ENCODE measurements at places on chromosomes 4 and X.
A peak's percentile ranks its signal among the peaks of the same experiment; 100 is the strongest.

DNA sequence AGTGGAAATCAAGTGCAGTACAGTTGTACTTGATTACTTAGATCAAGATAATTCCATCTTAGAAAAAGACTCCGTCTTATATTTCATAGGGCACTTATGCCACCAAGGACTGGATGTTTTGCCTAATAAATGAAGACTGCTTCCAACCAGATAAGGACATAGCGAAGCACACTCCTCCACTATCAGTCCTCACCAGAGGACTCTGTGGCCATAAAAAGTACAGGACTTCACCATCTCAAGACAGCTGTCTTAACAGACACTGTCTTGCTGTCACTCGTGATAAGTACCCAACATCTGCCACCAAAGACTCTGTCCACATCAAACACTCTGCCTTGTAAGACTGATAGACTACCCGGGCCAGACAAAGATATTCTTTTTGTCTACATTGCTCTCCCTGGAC, 352.0 kb downstream of the TRAM1L1 start:
- no peaks in the 10 kb centered on the region for H3K36me3 ChIP-seq
- no peak overlapping the region for H3K4me3 ChIP-seq
- H3K27ac ChIP-seq, result no peak overlapping the region
- DNase-seq, result no peak
- no peaks in the 10 kb centered on the region for H3K27me3 ChIP-seq

DNA sequence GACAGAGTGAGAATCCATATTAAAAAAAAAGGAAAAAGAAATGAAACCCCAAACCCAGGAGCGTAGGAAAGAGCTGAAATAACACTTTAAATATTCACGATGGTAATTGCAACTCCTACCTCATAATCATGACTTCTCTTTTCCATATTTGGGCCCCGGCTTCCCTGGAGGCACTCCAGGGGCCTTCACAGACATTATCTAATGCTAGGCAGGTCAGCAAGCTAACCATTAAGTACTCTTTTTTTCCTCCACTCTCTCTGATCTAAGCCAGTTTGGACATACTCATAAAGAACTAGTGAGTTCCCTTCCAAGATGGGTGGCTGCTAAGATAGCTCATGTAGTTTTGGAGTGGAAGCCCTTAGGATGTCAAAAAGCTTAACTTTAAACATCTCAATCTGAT, 83.2 kb downstream of the SH3KBP1 start:
- H3K4me1 ChIP-seq, result peaks cover 26% of the 10 kb centered on the region
- peak overlapping the region; percentile 59 for H3K27ac ChIP-seq
- no peak for DNase-seq
- no peaks in the 10 kb centered on the region for H3K27me3 ChIP-seq

DNA sequence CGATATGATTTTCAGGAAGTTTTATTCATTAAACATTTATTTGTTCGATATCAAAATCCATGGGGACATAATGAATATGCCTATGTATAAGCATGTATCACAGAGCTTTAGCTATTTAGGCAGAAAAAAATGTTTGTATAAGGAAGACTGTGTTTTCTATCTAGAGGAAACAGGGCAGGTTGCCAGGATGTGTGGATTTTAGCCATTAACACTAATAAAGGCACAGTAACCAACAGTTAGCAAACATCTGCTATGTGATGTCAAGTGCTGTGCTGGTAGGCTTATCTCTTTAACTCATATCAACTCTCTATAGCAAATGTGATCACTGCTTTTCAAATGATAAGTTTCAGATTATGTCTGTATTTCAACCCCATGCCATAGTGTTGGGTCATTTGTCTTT, 708.9 kb upstream of the HS3ST1 start:
- no peak overlapping the region for H3K27ac ChIP-seq
- H3K36me3 ChIP-seq, result no peaks in the 10 kb centered on the region
- no peaks in the 10 kb centered on the region for H3K4me1 ChIP-seq
- no peak for DNase-seq
- H3K4me3 ChIP-seq, result no peak overlapping the region

DNA sequence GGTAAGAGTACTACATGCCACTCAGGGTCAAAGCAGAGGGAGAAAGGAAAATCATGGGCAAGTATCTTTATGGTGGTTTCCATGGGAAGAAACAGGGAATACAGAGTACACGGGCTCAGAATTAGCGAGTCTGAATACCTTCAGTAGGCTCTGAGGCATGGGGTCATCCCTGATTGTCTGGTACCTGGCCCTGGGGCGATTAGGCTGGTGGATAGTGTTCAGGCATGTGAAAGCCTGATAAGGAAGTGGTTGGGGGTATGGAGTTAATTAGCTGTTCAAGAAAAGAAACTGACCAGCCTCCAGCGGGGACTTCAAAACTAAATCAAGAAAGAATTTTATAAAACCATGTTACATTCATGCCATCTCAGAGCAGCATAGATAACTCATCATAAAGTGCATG, 518.8 kb downstream of the RAB28 start:
- no peaks in the 10 kb centered on the region for H3K27me3 ChIP-seq
- DNase-seq, result no peak
- no peaks in the 10 kb centered on the region for H3K4me1 ChIP-seq
- H3K36me3 ChIP-seq, result no peaks in the 10 kb centered on the region
- no peak overlapping the region for H3K4me3 ChIP-seq
- no peak overlapping the region for H3K27ac ChIP-seq

DNA sequence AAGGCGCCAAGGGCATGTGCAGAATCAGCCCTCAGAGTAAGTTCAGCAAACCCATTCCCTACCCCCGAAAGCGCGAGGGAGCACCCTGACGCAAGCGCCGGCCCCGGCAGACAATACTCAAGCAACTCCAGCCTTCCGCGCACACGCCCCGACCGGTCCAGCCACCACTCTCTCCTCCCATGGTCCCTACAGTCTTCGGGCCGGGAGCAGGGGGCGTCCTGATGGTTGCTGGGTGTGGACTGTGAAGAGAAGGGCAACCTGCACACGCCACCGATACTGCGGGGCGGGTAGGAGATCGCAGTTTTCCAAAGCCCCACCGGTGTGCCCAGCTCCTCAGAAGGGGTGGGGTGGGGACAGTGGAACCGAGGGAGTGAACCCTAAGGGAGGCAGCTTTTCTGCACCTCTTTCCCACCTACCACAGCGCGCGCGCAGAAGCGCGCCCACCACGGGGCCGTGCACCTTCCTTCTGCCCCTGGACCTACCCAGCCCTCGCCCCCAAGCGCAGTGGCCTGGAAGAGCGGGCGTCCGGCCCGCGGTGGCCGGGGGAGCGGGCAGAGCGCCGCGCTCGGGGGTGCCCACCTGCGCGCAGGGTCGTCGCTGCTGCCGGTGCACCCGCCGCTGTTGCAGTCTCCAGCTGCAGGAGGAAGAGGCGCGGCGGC, 650.2 kb upstream of the DIPK2B start:
- H3K36me3 ChIP-seq, result no peaks in the 10 kb centered on the region
- H3K4me1 ChIP-seq, result peaks cover 7% of the 10 kb centered on the region
- no peak for DNase-seq
- H3K27me3 ChIP-seq, result peaks cover 18% of the 10 kb centered on the region

DNA sequence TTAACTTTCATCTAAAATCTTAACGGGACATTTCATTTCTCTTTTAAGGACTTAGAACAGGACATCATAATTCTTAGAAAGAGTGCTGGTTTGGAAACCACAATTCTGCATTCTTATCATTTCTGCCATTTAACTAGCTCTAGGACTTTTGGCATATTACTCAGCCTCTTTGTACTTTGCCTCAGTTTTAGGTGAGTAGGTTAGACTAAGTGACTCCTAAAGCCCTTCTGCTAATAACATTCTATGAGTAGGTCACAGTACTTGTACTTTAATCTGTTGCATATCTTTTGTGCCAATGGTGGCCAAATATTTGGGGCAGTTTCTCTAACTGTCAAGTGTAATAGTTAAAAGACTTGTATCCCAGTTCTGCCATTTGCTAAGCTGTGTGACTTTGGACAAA, 115.4 kb upstream of the NUDT6 start:
- no peaks in the 10 kb centered on the region for H3K27me3 ChIP-seq
- no peak overlapping the region for H3K4me3 ChIP-seq
- peaks cover 6% of the 10 kb centered on the region for H3K4me1 ChIP-seq
- H3K27ac ChIP-seq, result no peak overlapping the region
- H3K36me3 ChIP-seq, result peaks cover 26% of the 10 kb centered on the region

DNA sequence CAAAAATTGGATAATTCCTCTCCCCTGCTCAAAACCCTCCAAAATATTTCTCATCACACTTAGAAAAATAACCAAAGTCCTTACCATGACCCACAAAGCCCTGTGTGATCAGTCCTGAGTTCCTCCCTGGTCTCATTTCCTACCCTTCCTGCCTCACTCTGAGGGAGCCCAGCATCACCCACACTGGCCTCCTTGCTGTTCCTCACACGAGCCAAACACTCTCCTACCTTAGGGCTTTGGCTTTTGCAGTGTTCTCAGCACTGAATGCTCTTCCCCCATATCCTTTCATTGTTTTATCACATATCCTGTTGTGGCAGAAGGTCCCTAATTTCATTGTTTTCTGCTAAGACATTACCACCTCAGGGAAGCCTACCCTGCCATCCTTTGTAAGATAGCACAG, 12.2 kb downstream of the MGAT4D start:
- no peak overlapping the region for H3K27ac ChIP-seq
- peaks cover 4% of the 10 kb centered on the region for H3K36me3 ChIP-seq
- H3K27me3 ChIP-seq, result peaks cover 15% of the 10 kb centered on the region
- H3K4me1 ChIP-seq, result no peaks in the 10 kb centered on the region
- DNase-seq, result no peak

- H3K27me3 ChIP-seq, result peaks cover 24% of the 10 kb centered on the region
- H3K4me1 ChIP-seq, result peaks cover 5% of the 10 kb centered on the region
- peaks cover 5% of the 10 kb centered on the region for H3K36me3 ChIP-seq
- peak within 1 kb of the TSS; percentile 72 for H3K4me3 ChIP-seq
- DNase-seq, result no peak
- H3K27ac ChIP-seq, result peak within 1 kb of the TSS; percentile 22
Observed at GRCh38 chr4:120922381-120923206, at the start of gene PRDM5. PRDM5 (minus strand) TSS chr4:120922726; CDS start chr4:120922608, 118 bp downstream.

- peaks cover 74% of the 10 kb centered on the region for H3K36me3 ChIP-seq
- H3K27ac ChIP-seq, result peak overlapping the region; percentile 94
- peak overlapping the region; percentile 55 for H3K4me3 ChIP-seq
- DNase-seq, result peak; percentile 74
- H3K4me1 ChIP-seq, result peaks cover 46% of the 10 kb centered on the region
Observed at GRCh38 chr4:2689825-2690700, 66.1 kb downstream of the TNIP2 start.

- H3K27me3 ChIP-seq, result no peaks in the 10 kb centered on the region
- H3K4me3 ChIP-seq, result no peak overlapping the region
- no peaks in the 10 kb centered on the region for H3K4me1 ChIP-seq
- DNase-seq, result no peak
Observed at GRCh38 chr4:11602606-11603340, 174.1 kb upstream of the HS3ST1 start.

GRCh38 chrX:23505531-23506303, 161.6 kb upstream of the PRDX4 start:
- H3K4me3 ChIP-seq, result no peak overlapping the region
- H3K27me3 ChIP-seq, result no peaks in the 10 kb centered on the region
- no peaks in the 10 kb centered on the region for H3K36me3 ChIP-seq

- DNase-seq, result peak; percentile 47
- no peaks in the 10 kb centered on the region for H3K36me3 ChIP-seq
- no peak overlapping the region for H3K4me3 ChIP-seq
Observed at GRCh38 chrX:115892787-115893671, 277.5 kb upstream of the AGTR2 start.

- peaks cover 20% of the 10 kb centered on the region for H3K36me3 ChIP-seq
- H3K4me3 ChIP-seq, result no peak overlapping the region
Observed at GRCh38 chrX:72352786-72353185, 47.1 kb upstream of the CITED1 start.

DNA sequence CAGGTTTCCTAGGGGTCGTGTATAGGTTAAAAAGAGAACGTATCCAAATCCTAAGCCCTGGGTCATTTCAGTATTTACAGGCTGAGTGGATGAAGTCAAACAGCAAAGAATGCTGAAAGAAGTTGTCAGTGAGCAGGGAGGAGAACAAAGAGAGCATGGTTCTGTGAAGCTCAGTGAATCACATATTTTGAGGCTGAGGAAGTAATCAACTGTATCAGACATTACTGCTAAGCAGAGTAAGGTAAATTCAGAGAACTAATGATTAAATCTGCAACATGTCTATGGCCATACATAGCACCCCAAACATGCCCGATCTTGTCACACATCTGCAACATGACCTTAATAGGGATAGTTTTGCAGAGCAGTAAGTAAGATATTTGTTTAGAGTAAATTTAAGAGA, 1130.3 kb downstream of the RAPGEF2 start:
- H3K27me3 ChIP-seq, result no peaks in the 10 kb centered on the region
- no peak for DNase-seq
- H3K36me3 ChIP-seq, result no peaks in the 10 kb centered on the region
- H3K4me3 ChIP-seq, result no peak overlapping the region
- H3K27ac ChIP-seq, result no peak overlapping the region

DNA sequence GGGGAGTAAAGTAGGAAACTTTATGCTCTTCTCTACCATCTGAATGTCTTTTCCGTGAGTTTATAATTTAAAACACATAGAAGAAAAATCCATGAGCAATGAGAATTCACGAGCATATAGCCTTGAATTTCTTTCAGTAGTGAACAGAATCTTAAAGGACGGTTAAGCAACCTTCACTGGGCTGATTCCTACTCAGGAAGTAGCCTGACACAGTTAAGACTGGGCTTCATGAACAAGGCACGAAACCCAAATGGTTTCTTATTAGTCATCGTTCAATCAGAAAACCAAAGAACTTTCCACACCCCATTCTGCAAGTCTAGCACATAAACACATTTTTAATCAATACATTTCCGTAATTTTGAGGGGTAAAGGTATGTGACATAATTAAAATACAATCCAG, 95.8 kb downstream of the SH3KBP1 start:
- peak overlapping the region; percentile 82 for H3K27ac ChIP-seq
- peaks cover 7% of the 10 kb centered on the region for H3K36me3 ChIP-seq
- no peak for DNase-seq
- peak overlapping the region; percentile 48 for H3K4me3 ChIP-seq

GRCh38 chr4:163378661-163379060, 35.0 kb downstream of the NPY5R start:
- H3K4me3 ChIP-seq, result no peak overlapping the region
- no peak for DNase-seq
- H3K4me1 ChIP-seq, result no peaks in the 10 kb centered on the region
- no peaks in the 10 kb centered on the region for H3K36me3 ChIP-seq
- peaks cover 3% of the 10 kb centered on the region for H3K27me3 ChIP-seq
- no peak overlapping the region for H3K27ac ChIP-seq

DNA sequence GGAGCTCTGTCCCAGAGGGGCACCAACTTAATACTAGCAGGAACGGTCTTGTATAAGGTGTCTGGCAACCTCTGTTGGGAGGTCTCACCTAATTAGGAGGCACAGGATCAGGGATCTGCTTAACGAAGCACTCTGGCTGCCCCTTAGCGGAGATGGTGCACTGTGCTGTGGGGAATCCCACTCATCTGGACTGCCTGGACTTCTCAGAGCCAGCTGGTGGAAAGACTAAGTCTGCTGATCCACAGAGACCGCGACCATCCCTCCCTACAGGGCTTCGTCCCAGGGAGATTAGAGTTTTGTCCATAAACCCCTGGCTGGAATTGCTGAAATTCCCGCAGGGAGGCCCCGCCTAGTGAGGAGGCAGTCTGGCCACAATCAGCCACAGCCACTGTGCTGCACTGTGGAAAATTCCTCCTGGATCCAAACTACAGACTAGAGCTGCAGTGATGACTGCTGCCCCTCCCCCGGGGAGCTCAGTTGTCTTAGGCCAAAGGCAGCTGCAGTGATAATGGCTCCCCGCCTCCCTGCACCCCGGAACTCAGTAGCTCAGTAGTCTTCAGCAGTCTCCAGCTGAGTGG, 22.0 kb upstream of the ZCCHC4 start:
- no peak for DNase-seq
- peak overlapping the region; percentile 57 for H3K27ac ChIP-seq
- H3K36me3 ChIP-seq, result peaks cover 21% of the 10 kb centered on the region
- no peaks in the 10 kb centered on the region for H3K27me3 ChIP-seq
- no peak overlapping the region for H3K4me3 ChIP-seq
- H3K4me1 ChIP-seq, result no peaks in the 10 kb centered on the region

GRCh38 chrX:153608376-153608775, 9.4 kb upstream of the CCNQ start:
- no peak overlapping the region for H3K4me3 ChIP-seq
- H3K27ac ChIP-seq, result peak overlapping the region; percentile 53

Measured in stimulated activated naive B cell treated with anti-CD40 and anti-IgM and Interleukin-4, amounts not matched to agents 10 μg/mL and 1 μg/mL and 100 μg/mL, for 72 hours (primary cell).